NCI-H2081 treated with DMSO at 0.1 percent for 48 hours (cell line): ENCODE measurements at places on chromosomes 4 and X.

- DNase-seq, result no peak
Observed at GRCh38 chr4:113957956-113958355, 21.5 kb downstream of the ARSJ start.

DNA sequence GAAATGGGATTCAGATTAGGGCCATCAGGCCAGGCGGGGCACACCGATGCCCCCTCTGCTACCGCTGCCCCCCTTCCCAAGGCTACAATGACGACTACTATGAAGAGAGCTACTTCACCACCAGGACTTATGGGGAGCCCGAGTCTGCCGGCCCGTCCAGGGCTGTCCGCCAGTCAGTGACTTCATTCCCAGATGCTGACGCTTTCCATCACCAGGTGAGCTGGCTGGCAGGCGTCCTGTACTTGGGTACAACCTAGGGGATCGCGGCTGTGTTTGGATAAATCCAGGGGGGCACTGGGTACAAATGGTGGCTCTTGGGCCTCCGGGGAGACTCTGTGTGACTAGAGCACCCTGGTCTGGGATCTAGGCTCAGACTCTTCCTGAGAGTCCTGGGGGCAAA lies 1.1 kb downstream of the EMD start:
- no peak for DNase-seq

- DNase-seq, result no peak
Observed at GRCh38 chr4:2991243-2991642, 27.9 kb downstream of the GRK4 start.

- peak; percentile 67 for DNase-seq
Observed at GRCh38 chrX:3697701-3698279, 15.7 kb downstream of the PRKX start.

DNA sequence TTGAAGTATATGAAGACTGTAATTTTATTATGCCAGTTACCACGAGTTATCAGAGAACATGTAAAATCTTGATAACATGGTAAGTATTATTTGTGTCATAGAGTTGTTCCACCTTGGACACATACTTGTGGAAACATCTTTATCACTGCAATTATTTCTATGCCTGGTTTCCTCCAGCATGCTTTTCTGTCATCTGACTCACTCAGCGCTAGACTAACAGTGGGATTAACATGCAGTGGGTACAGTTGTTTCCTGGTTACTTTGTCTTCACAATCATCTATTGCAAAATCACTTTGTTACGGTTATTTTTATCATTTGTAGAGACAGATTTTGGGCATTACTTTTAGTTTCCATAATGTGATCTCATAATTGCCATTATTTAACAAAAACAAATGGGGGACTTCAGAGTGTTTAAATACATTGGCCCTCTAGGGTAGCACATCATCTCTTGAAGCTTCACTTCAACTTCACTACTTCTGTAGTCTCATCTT lies at the start of gene STATH:
TSS of gene STATH (plus strand) at position 441 of the 491 bp plus-strand sequence. CDS start 2,472 bp downstream, outside the sequence.
- no peak for DNase-seq

- DNase-seq, result no peak
Observed at GRCh38 chr4:125750828-125751466, 436.2 kb downstream of the FAT4 start.

GRCh38 chr4:65646136-65646535 lies 24.2 kb downstream of the EPHA5 start:
- no peak for DNase-seq

DNA sequence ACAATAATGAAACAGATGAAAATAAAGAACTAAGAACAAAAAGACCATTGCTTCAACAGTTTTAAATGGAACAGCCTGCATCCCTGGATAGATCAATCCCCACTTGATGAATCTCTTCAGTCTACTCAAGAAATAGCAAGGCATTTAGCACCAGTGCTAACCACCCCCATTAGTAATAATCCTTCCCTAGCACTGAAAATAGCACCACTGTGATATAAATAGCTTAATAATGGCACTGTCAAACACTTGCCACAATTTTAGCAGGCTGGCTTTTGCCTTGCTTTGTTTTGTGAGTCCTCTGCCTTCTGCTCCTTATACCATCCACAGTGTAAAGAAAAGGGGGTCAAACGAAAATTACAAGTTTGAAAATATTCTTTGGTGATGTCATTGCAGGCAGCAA lies 17.4 kb downstream of the DCX start:
- DNase-seq, result no peak

- no peak for DNase-seq
Observed at GRCh38 chrX:150769408-150769807, 76.2 kb downstream of the MTMR1 start.

DNA sequence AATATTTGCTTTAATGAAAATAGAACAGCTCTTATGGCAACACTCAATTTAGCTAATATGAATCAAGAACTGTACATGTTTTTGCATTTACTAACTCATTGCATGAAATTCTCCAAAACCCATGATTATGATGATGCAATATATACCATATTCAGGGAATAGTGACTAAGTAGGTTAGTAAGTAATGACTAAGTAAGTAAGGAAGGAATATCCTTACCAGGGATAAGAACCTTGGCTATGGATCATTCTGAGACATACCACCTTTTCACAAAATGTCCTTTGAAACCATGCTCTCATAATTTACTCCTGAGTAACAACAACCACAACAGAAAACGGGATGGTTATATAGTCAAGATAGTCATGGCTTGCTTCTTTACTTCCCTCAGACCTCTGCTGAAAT lies 1513.0 kb downstream of the STIM2 start:
- DNase-seq, result no peak

GRCh38 chrX:13666836-13667235 lies 13.9 kb downstream of the TCEANC start:
- DNase-seq, result no peak

DNA sequence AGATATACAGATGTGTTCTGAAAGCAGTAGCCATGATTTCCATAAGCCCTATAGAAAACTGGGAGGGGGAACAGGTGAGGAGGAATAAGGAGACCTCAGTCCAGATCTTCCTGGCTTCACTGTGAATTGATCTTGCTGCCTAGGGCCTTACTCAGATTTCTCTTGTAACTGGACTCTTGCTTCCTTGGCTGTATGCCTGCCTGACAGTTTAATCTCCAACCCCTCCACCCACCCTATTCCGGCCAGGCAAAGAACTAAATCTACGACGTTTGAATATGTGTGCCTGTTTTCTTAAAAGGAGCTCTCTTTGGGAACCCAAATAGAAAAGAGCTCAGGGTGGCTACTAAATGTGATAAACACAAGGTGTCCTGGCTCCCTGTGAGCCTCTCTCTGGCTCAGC lies 173.0 kb downstream of the GPC3 start:
- no peak for DNase-seq

- no peak for DNase-seq
Observed at GRCh38 chr4:165971446-165971845, 98.4 kb downstream of the TLL1 start.

GRCh38 chr4:141098163-141098562 lies 35.1 kb downstream of the RNF150 start:
- DNase-seq, result no peak

- DNase-seq, result no peak
Observed at GRCh38 chrX:19174401-19175025, 52.2 kb upstream of the ADGRG2 start.

- DNase-seq, result peak; percentile 83
Observed at GRCh38 chr4:13007802-13008470, 476.2 kb downstream of the RAB28 start.

GRCh38 chr4:108224611-108225053 lies 55.9 kb upstream of the LEF1 start:
- DNase-seq, result no peak

- peak; percentile 32 for DNase-seq
Observed at GRCh38 chr4:151983854-151984253, 223.0 kb upstream of the GATB start.

- DNase-seq, result no peak
Observed at GRCh38 chrX:7047951-7048350, 99.6 kb upstream of the STS start.

GRCh38 chrX:23699636-23700194 lies 32.4 kb downstream of the PRDX4 start:
- no peak for DNase-seq

DNA sequence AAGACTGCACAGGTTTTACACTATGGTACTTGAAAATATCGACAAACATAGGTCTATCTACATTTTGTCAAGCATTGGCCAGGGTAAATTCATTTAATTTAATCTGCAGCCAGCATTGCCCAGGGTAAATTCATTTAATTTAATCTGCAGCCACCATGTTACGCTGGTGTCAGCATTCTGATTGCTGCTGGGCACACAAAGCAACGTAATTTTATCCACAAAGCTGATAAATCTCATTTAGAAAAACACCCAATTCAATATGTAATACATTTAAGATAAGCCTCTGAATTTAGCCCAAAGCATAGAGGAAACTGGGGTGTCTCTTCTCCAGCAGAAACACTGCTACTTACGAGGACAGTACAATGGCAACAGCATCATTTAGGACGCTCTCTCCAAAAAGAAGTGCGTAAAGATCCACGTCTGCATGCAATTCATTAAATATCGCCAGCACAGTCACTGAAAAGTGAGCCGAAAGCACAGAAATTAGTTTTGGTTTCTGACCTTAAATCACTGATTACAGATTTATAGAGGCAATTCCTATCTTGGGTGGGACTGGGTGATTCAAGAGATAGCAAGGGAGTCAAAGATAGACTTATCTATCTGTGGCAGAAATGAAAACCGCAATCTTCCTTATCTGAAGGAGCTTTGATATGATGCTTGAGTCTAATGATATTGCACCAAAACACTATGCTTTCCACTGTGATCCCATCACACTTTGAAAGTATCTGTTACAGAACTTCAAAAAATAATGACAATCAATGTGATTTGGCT lies 88.8 kb downstream of the CHST7 start:
- no peak for DNase-seq

- DNase-seq, result no peak
Observed at GRCh38 chrX:27583976-27584375, 6.2 kb upstream of the DCAF8L2 start.

DNA sequence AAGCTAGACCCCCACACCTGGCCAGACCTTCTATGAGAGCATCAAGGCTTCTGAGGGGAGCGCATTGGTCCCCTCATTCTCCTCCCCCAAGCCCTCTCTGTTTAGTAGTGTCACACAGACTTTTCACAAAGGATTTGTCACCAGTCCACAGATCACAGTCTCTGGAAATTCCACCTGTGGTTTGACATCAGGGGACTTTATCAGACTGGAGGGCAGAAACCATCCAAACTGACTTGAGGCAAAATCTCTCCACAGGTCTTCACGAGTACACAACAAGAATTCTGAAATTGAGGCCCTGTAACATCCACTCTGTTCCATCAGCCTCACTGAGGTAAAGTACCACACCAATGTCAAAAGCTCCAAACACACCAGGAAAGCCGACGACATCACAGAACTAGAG lies 112.5 kb downstream of the SH3KBP1 start:
- no peak for DNase-seq

GRCh38 chr4:31518796-31519250 lies 798.7 kb downstream of the PCDH7 start:
- no peak for DNase-seq

DNA sequence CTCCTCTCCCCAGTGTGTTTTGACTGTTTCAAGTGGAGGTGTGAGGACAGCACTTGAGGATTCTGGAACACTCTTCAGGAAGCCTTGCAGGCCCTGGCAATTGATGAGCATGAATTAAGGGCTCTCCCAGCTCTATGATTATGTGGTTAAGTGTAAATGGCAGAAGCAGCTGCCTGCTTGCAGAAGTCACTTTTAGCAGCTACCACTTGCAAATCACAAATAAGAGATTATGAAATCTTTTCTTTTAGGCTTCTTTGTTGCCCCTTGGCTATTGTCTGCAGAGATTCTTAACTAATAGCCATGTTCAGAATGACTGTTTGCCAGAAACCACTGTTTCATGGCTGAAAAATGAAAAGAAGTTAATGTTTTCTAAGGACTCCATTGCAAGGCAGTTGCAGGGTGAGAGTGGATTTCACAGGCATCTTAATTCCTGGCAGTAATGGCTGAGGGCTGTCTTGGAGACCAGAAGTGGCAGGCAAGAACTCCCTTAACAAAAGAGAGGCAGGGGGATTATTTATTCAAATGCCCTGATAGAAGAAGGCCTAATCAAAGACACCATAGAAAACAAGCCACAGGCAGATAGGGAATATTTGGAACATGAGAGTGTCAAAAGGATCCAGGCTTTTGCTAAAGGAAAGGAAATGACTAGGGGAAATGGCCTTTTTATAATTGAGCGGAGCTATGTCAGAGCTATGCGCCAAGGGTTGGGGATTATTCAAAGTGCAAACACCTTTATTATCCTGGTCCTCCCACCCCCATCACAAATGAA lies 8.3 kb upstream of the HOPX start:
- no peak for DNase-seq

DNA sequence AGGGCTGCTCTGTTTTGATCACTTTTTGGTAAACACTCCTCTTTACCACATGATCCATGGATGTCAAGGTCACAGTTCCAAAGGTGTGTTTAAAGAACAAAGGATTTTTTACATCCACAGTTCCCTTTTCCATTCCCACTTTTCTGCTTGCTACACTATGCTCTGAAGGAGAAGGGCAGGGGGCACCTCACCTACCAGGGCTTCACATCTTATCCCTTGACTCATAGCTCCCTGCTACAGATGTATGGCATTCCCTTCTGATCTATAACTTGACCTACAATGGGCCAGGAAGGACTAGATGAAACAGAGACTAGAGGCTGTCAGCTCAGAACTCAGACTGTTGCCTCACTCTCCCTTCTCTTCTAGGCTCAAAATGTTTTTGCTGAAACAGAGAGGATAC lies 233.1 kb upstream of the RPS6KA3 start:
- no peak for DNase-seq

GRCh38 chr4:62543002-62543401 lies 1342.9 kb downstream of the ADGRL3 start:
- no peak for DNase-seq

- DNase-seq, result no peak
Observed at GRCh38 chr4:110753466-110753865, 130.6 kb upstream of the PITX2 start.

DNA sequence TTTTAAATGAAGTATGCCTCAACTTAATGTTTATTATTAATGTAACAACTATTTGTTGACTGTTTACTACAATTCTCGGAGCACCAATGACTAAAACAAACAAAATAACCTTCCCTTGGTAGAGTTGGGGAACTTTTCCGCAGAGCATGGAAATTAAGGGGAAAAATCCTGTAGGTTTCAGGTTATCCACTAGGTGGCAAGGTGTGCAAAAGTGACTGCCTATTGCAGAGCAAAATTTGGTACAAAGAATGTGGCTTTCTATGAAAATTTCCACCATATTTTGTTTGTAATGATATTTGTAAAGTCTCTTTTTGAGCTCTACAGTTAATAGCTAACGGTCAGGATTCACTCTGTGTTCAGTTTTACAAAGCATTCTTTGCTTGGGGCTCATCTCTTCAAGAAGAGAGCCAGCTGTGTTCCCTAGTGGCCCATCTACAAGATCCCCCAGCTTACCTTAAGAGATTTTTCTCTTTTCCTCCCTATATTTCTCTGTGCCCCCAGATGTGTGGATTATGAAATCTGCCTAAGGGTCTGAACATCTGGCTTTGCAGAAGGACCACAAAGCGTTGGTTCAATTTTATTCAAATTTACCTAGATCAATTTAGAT lies 61.1 kb downstream of the FBXO8 start:
- DNase-seq, result no peak

- no peak for DNase-seq
Observed at GRCh38 chrX:23341452-23341851, 6.8 kb downstream of the PTCHD1 start.
